ENCODE measurements at places on chromosomes 5 and 9. TPM values are rescaled to one million over a fixed set of nuclear protein-coding genes. Genes with fewer than 3 reads are reported as not detected.

GRCh38 chr5:174305241-174305681, 259.8 kb downstream of the NSG2 start:
- no peak for DNase-seq

The GARIN3 gene
- not detected for total RNA-seq

DNA sequence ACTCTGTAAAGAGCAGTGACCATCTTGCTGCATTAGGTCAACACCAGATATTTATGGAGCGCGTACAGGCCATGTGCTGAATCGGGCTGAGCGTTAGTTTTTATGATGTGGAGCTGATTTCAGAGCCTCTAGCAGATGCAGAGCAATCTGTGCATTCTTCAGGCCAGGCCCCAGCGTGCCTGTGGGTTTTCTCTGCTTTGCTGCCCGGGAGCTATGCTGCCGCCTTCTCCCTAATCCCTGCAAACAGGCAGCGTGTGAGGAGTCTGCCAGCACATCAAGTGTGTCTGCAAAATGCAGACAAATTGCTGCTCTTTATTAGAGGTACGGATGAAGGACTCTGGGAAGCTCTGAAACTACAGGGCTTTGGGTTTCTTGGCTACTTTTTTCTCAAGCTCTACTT, 170.0 kb downstream of the NTRK2 start:
- DNase-seq = no peak

- peak; percentile 45 for DNase-seq
These were observed at the start of gene PDLIM4 for GRCh38 chr5:132257131-132258101. PDLIM4 (plus strand) TSS chr5:132257696; CDS start chr5:132257735, 39 bp downstream.

The OR1L8 gene
- total RNA-seq = not detected

The TAS2R1 gene
- total RNA-seq = not detected

GRCh38 chr5:179061025-179061424, 852 bp downstream of the ZNF354C start:
- DNase-seq = no peak

The LRRC14B gene
- total RNA-seq = not detected

The SLC6A19 gene
- total RNA-seq = not detected

The TMOD1 gene
- 7.1 TPM for total RNA-seq

The CCL28 gene
- total RNA-seq = 2.2 TPM

GRCh38 chr9:137660144-137660543, 41.3 kb downstream of the EHMT1 start:
- no peak for DNase-seq

GRCh38 chr9:89372979-89373378, 54.7 kb downstream of the SECISBP2 start:
- no peak for DNase-seq

The OR13F1 gene
- total RNA-seq = not detected

DNA sequence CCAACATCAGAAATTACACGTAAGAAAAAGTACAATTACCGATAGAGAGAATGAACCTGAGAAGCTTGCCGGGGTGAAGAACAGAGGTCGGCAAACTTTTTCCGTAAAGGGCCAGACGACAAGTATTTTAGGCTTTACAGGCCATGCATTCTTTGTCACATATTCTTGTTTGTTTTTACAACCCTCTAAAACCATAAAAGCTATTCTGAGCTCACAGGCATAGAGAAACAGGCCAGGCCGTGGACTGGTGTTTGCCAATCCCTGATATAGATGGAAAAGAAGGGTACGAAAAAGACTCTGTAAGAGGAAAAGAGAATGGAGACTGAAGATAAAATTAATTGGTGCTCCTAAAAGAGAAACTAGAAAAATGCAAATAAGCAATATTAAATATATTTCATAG, 15.4 kb downstream of the SFXN1 start:
- DNase-seq = no peak

DNA sequence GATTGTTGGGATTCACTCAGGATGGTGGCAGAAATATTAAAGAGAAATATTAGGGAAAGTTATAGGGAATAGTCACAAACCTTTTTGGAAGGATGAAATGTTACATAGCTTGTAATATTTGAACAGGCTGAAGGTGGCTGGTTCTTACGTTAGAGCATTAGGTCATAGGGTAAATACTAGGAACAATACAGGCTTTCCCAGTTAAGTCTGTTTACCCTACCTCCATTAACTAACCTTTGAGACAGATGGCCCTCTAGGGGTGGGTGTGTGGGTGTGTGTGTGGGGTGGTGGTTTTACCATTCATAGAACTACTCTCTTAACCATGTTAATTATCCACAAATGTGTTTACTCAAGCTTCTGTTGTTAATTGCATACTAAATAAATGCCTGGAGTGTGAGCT, 94.3 kb upstream of the STK32A start:
- no peak for DNase-seq

DNA sequence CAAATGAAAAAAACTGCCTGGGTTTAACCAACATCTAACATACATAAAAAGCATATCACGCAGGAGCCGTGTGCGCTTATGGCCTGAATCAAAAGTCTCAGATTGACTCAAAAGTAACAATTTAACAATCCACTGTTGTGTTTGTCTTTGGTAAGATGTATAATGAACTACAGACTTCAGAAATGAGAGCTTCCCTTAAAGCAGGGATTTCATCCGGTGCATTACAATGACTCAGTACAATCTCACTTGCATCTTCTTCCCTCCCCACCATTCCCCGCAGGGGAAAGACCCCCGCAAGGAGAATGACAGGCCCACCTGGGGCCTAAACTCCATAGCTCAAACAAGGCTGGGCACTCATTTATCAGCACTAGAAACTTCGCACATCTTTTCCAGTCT, 1.4 kb downstream of the ZFR start:
- DNase-seq = no peak
